ENCODE measurements at places on chromosomes 12 and 14.

DNA sequence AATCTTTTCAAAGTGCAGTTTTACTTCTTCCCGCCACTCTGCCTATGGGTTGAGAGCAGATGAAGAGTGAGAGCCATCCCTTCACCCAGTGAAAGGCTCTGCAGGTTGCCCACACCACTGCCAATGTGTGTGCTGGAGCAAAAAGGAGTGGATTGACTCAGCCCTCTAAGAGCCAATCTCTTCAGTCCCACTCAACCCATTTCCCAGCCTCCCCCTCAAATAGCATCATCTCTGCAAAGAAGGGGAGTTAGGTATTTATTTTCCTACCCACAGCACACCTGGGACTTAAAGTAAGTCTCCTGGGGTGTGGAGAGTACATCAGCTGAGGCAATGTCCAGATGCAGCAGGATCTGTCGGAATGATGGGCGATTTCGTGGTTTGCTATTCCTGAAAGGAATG is 15.3 kb downstream of the MAP3K12 start:
- ATAC-seq, result no peak

GRCh38 chr14:68961781-68962584 is 17.1 kb downstream of the ACTN1 start:
- peak; percentile 39 for ATAC-seq

DNA sequence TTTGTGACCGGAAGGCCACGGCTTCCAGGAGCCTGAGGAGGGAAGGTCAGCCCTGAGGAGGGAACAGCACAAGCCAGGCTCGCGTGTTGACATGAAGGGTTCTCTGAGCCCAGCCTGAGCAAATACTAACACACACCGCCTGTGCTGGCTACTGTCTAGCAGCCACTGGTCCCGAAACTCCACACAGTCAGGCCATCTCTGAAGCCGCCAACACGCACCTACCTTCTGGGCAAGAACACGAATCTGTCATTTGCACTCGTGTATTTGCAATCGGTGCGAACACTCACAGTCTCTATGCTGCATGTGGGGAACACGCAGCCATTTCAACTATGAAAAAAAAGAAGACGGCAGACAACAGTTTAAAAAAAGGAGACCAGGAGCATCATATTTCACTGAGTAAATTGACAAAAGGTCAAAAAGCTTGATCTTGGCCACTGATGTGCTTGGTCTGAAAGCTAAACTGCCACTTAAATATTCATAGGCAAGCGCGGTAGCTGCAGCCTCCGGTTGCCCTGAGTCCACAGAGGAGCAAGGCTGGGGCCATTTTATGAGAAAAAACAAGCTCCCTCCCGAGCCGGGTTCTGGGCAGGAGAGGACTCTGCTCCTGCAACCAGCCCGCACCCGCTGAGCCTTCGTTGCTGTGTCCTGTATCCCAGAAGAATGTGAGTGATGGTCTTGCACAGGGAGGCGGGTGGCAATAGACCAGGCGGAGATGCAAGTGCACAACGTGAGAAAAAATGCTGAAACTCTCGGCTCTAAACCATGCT is 57.8 kb downstream of the RIMBP2 start:
- no peak for ATAC-seq

DNA sequence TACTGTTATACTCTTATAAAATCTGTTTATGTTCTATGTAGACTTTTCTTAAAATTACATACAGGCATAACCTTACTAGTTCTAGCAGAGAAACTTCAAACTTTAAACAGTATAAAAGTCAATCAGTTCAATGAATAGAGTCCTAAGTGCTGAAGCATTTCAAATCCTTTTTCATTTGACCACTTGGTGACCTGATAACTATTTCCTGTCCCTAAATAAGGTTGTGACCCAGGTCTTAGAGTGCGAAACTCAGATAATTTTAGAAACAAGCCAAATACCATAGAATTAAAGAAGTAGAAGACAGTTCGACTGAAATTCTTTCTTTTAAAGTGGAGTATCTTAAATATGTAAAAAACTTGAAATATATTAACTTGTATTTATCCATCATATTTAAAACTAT is 96.2 kb upstream of the ALX1 start:
- no peak for ATAC-seq

DNA sequence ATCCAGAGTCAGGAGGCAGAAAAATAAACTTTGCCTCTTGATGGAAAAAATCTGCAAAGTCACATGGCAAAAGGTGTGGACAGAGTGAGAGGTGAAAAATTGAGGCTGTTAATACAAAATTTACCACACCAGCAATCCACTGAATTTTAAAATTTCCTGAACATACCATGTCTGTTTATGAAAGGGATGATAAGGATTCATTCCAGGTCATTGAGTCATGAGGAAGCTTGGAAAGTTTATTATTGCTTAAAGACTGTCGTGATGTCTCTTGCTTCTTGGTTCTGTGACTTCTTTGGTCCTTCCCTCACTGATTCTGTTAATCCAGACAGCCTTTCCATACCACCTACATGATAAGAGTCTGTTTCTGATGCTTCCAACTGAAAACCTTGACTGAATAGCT is 73.2 kb downstream of the TTC6 start:
- ATAC-seq, result no peak

GRCh38 chr12:75870878-75871277 is 160.7 kb downstream of the PHLDA1 start:
- ATAC-seq, result no peak

DNA sequence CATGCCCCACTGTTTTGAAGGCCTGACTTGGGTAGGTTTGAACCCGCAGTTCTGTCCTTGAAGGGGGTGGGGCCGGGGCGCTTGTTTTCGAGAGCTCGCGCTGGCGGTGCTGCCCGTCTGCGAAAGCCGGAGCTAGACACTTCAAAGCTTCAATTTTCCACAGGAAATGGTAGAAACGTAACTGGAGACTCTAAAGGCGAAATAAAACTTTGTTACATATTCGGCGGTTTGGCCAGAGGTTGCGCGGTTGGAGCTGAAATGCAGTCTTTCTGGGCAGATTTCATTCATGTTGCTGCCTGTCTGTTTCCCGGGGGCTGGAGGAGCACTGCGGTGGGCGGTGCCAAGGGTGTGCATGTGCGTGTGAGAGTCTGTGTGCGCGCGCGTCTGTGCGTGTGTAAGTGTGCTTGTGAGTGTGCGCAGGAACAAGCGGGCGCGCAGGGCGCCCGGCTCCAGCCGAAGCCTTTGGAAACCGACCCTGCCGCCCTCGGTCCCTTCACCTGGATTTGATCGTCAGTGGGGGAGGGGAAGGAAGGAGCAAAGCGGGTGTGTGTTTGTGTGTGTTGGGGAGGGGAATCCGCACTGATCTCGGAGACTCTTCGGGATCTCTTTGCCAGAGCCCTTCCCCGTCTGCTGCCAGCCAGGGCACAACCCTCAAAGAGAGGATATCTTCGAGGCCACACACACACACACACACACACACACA is 227.7 kb upstream of the CRY1 start:
- ATAC-seq, result peak; percentile 25

DNA sequence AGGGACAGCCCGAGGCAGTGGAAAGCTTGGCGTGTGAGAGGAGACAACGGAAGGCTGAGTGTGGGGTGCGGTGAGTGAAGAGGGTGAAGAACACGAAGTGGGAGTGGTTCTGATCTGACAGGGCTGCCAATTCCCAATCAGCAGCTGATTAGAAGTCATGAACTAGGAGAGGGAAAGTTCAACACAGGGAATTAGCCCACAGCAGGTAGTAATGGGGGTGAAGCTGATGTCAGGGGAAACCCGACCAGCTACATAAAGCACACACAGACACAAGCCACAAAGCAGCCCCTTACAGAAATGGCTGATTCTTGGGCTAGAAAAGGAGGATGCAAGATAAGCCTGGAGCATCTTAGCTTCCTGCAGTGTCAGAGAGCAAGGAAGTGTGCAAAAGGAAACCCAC is 47.5 kb upstream of the TCL1A start:
- no peak for ATAC-seq

GRCh38 chr12:110256780-110257431 is 24.1 kb upstream of the ATP2A2 start:
- ATAC-seq, result no peak

- ATAC-seq, result no peak
Measured at GRCh38 chr14:59317798-59318505, 129.5 kb downstream of the DAAM1 start.

GRCh38 chr14:65631040-65631439 is 218.5 kb downstream of the FUT8 start:
- no peak for ATAC-seq

DNA sequence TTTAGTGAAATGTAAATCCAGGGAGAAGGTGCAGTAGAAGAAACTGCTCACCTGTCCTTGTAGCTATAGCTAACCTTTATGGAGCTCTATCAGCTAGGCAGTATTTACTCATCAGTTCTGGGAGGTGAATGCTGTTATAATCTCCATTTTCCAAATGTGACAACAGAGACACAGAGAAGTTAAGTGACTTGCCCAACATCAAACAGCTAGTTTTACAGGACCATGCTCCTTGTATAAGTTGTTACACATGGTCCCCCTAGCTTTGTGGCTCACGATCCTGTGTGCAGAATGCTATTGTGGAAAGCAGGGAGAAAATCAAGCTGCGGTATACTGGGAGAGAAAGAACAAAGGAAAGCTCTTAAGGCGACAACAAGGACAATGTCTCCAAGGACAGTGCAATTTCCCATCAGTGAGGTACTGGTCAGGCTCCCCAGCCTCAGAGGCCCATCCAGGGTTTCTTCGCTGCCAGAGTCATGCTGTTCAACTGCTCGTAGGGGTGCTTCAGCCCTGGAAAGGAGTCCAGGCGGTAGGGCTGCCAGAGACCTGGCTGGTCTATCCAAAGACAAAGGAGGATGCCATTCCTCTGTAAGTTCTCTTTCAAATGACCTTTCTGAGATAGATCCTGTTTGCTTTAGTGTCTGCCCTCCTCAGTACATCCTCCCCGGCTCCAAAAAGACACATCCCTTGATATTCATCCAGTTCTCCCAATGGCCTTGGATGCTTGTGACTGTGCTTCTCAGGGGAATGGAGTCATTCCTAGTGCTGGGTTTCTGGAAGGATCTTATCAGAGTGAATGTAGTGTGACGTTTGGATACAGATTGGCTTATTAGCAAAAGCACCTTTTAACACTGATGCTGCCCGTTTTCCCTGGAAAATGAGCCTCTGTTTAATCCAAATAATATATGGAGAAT is 95.5 kb downstream of the ARF6 start:
- ATAC-seq, result no peak

- no peak for ATAC-seq
Measured at GRCh38 chr12:75581515-75581914, 70.1 kb upstream of the KRR1 start.

DNA sequence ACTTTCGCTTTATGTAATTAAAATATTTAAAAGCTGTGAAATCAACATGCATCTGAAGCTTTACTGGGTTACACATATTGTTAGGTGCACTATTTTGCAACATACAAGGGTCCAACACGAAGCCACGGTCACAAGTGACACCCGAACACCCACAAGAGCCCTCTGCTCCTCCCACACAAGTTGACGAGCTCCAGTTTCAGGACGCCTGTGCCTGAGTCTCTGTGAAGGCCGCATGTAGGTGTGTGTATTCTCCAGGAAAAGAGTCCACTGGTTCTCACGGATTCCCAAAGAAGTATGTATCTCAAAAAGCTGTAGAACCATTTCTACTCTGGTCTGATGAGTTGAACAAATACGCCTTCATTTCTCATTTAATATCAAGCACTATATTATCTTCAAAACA is 12.0 kb downstream of the SLC15A4 start:
- no peak for ATAC-seq

- ATAC-seq, result peak; percentile 39
Measured at GRCh38 chr12:27077586-27077985, 4.8 kb downstream of the C12orf71 start.

- no peak for ATAC-seq
Measured at GRCh38 chr12:25859976-25860375, 98.5 kb upstream of the RASSF8 start.

DNA sequence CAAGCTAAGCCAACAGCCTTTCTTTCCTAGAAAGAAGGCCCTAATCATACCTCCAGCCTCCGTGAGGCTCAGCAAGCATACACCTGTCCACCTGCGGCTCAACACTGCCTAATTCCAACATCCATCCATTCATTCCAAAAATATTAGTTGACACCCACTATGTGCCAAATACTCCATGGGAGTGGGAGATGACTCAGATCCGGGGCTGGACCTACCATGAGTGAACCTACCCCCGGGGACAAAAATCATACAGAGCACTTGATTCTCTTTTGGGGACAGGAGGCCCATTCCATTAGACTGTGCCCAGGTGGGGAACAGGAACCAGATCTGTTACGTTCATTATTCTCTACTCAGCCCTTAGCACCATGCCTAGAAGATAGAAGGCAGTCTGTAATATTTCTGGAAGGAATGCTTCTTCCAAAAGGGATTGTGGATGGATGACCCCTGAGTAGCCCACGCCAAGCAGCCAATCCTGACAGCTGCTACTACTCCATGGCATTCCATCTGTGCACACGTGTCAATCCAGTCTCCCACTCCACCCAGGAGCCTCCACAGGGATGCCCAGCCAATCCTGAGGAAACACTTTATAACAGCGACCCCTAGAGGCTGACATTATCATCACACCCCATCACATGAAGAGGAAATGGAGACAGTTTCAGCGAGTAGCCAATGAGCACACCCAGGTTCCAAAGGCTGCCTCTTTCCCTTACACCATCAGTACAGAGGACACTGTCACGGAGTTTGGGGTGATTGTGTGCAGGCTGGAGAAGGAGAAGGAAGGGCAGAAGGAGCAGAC is 170.7 kb downstream of the ESRRB start:
- ATAC-seq, result peak; percentile 19

- no peak for ATAC-seq
Measured at GRCh38 chr12:102026728-102027127, 35.1 kb downstream of the WASHC3 start.

DNA sequence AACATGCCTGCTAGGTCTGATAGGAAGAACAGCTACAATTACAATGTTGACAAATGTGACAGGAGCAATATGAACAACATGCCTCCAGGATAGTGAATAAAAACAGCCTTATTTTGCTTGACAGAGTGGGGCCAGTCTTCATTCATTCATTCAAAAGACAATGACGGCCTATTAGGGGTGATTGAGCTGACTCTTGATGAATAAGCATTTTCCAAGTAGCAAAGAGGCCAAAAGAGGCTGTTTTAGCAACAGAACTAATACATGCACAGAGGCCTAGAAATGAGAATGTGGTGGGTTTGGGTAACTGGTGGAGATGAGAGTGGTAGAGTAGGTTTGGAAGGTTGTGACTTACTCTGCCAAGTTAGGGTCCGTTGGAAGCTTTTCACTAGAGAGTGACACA is 138.3 kb downstream of the APAF1 start:
- no peak for ATAC-seq

DNA sequence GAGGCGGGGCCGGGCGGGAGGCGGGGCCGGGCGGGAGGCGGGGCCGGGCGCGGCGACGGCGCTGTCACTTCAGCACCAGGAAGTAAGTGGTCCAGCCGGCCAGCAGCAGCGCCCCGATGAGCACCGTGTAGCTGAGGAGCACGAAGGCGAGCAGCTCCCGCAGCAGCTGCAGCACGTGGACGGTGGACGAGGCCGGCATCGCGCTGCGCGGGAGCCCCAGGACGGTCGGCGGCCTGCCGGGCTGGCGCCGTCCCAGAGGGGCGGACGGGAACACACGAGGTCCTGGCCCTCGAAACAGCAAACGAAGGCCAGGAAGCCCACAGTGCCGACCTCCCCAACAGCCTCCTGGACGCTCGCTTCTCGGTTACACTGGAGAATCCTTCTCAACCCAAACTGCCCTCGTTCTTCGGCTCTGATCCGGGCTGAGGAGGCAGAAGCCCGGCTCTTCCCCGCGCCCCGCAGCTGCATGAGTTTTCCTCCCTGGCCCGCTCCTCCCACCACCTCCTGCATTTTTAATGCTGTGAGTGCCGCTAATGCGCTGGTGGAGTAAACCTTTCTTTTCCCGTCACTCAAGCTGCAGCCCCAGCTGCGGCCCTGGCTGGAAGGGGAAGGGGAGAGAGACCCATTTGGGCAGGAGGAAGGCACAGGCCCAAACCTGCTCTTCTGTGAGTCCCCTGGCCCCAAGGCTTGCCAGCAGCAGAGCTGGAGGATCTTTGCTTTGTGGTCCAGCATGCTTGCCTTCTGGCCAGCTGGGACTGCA is 694 bp upstream of the DIABLO start:
- ATAC-seq, result no peak

All from esophagus mucosa (tissue), 1 donor.